ENCODE measurements at places on chromosomes 4 and X. TPM values are rescaled to one million over a fixed set of nuclear protein-coding genes. Genes with fewer than 3 reads are reported as not detected.

GRCh38 chr4:40124690-40125089, 68.0 kb downstream of the N4BP2 start:
- H3K27ac ChIP-seq, result peak overlapping the region; percentile 81
- H3K27me3 ChIP-seq, result no peaks in the 10 kb centered on the region
- H3K36me3 ChIP-seq, result peaks cover 20% of the 10 kb centered on the region
- DNase-seq, result no peak

The HSFX2 gene
- not detected for total RNA-seq

DNA sequence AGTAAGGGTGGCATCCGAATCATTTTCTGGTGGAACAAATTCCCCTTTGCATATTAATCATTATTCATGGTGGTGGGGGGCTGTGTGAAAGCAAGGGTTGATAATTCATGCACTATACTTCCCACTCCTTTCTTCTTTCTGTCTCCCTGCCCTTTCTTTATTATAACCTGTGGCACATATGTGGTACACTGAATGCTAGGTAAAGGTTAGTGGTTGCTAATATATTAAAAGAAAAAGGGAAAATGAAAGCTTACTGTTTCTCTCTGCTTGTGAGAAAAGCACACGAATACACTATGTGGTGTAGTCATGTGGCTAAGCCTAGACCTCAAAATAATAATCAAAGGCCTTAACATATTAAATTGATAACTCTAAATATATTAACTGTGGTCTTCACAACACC, 178.4 kb upstream of the RPS6KA3 start:
- no peak for DNase-seq
- peaks cover 3% of the 10 kb centered on the region for H3K36me3 ChIP-seq
- peaks cover 43% of the 10 kb centered on the region for H3K4me1 ChIP-seq
- H3K4me3 ChIP-seq, result peak overlapping the region; percentile 53
- peak overlapping the region; percentile 61 for H3K27ac ChIP-seq

DNA sequence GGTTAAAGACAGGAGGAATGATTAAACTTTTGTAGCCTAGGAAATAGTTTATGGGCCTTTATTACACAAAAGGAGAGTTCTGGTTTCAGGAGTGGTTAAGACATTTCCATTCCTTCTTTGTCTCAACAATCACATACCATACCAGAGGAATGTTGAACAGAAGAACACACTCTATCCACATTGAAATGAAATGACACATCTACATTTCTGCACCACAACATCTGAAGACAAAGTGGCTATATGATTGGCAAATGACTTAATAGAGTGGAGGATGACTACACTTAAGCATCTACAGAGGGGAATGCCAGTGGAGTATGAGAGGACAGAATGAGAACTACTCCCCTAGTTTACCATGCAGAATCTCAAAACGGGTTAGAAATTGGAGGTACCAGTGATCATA, 8.0 kb downstream of the CYP2U1 start:
- no peak overlapping the region for H3K27ac ChIP-seq
- peaks cover 16% of the 10 kb centered on the region for H3K36me3 ChIP-seq
- DNase-seq, result no peak
- no peak overlapping the region for H3K4me3 ChIP-seq
- H3K27me3 ChIP-seq, result no peaks in the 10 kb centered on the region

The HEPH gene
- not detected for total RNA-seq

The ADGRL3 gene
- not detected for total RNA-seq

The NDP gene
- total RNA-seq, result not detected

All from activated naive CD8-positive, alpha-beta T cell treated with anti-CD3 and anti-CD28 coated beads, Interleukin-2, amount 10 ng/mL, durations not matched to agents 7 days and 5 days (primary cell).